ENCODE measurements at places on chromosomes 7 and 10. TPM values are rescaled to one million over a fixed set of nuclear protein-coding genes. Genes with fewer than 3 reads are reported as not detected.

DNA sequence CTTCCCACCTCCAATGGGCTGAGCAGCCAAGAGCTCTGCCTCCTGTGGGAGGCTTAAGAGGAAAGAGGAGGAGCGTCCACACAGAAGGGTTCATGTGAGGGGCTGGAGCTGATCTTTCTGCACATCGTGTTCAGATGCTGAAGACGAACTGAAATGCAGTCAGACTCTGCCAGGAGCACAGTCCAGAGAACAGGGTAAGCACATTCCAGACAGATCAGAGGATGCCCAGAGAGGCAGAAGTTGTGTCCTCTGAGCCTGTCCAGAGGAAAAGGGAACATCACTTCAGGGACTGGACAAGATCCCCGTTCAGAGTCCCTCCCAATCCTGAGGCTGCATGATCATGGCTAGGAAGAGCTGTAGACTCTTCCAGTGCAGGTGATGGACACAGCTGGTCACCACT, 72.9 kb downstream of the ITIH5 start:
- DNase-seq, result no peak

- peak; percentile 16 for DNase-seq
Measured at GRCh38 chr10:87771871-87772500, 46.0 kb downstream of the ATAD1 start.

GRCh38 chr10:75403144-75403938, 1.8 kb upstream of the ZNF503 start:
- peak; percentile 63 for DNase-seq

GRCh38 chr7:108973075-108973474, 403.4 kb downstream of the DNAJB9 start:
- DNase-seq, result no peak

GRCh38 chr7:40608321-40609075, 473.7 kb downstream of the SUGCT start:
- no peak for DNase-seq

- no peak for DNase-seq
Measured at GRCh38 chr10:11849277-11849676, 26.1 kb downstream of the PROSER2 start.

DNA sequence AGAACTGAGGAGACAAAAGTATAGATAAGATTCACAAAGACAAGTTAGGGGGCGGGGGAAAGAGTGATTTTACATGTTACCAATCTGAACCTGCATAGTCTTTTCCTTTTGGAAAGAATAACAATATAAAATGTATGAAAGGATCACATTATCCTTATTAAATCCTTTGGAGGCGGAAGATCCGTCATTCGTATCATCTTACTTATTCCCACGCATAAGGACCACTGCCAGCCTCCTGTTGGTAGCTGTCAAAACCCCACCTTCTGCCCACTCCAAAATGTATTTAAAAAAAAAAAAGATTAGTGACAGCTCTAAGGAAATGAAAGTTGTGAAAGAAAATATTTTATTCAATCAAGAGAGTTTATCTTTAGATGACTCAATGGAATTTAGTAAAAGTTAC, 821.0 kb upstream of the CELF2 start:
- no peak for DNase-seq

- no peak for DNase-seq
Measured at GRCh38 chr7:70506434-70506833, 625.5 kb upstream of the GALNT17 start.

DNA sequence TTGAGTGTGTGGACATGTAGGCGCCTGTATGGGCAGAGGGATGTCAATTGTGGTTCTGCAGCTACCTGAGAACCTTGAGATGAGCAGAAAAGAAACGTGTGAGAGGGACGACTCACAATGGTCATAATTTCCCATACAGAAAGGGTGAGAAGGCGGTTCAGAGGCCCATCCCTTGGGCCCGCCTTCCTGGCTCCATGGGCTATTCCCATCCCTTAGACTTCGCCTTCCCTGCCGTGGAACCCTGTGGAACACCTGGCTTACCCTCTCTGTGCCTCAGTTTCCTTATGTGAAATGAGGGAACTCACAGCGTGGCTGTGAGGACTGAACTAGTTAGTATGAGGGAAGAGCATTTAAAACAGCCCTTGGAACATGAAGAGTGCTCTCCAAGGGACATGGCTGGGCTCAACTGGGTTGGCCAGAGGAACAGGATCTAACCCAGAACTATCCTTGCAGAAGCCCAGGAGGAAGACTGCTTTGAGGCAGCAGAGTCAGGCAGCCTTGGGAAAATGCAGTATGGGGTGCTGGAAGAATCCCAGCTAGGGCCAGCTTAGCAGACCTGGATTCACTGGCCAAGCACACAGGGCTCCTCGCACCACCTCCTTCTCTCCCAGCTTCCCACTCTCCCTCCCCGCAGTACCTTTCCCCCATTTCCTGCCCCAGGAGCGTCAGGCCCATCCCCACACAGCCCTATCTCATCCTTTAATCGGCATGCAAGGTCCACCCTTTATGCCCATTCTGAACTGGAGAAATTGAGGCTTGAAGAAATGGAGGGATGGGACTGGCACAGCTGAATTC, 11.1 kb upstream of the ZMIZ1 start:
- DNase-seq, result no peak

- DNase-seq, result no peak
Measured at GRCh38 chr7:30308389-30308788, 24.0 kb downstream of the ZNRF2 start.

SPDYE6 gene
- polyA plus RNA-seq, result 2.0 TPM

TMEM196 gene
- 0.04 TPM for polyA plus RNA-seq

CALML5 gene
- polyA plus RNA-seq, result not detected

CALML3 gene
- polyA plus RNA-seq, result 0.85 TPM

ITPRID1 gene
- polyA plus RNA-seq, result 0.04 TPM
